ENCODE measurements at places on chromosomes 5 and 9. TPM values are rescaled to one million over a fixed set of nuclear protein-coding genes. Genes with fewer than 3 reads are reported as not detected.

- no peak overlapping the region for H3K4me3 ChIP-seq
- DNase-seq = no peak
Observed at GRCh38 chr9:27248702-27249101, 48.2 kb downstream of the EQTN start.

- no peak overlapping the region for H3K27ac ChIP-seq
- no peaks in the 10 kb centered on the region for H3K4me1 ChIP-seq
- no peak overlapping the region for H3K4me3 ChIP-seq
- DNase-seq = no peak
Observed at GRCh38 chr9:131661568-131662288, 78.1 kb downstream of the RAPGEF1 start.

Gene PCDHGC3
- total RNA-seq = 10.6 TPM

Gene TAF11L5
- not detected for total RNA-seq

GRCh38 chr5:166073901-166074581 is 2217.4 kb upstream of the WWC1 start:
- no peak for DNase-seq
- H3K36me3 ChIP-seq = no peaks in the 10 kb centered on the region
- no peak overlapping the region for H3K27ac ChIP-seq
- no peaks in the 10 kb centered on the region for H3K4me1 ChIP-seq
- no peak overlapping the region for H3K4me3 ChIP-seq
- H3K27me3 ChIP-seq = no peaks in the 10 kb centered on the region

Gene PRRX2
- total RNA-seq = not detected

Gene PCDHGA4
- total RNA-seq = 1.8 TPM

DNA sequence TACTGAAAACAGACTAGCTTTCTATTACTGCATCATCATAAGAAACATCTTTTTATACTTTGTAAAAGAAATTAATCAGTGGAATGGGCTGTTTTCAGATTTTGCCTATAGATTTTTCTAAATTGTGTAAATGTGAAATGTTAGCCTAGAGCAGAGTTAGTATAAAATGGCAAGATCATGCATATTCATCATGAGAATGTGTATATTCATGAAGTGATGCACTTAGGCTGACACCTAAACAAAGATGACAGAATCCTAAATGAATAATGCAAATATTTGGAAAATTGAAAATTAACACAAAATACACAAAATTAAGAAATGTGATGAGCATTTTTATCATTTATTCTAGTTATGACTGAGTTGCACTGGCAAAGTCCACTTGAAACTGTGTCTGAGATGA is 57.2 kb downstream of the SPTLC1 start:
- H3K27ac ChIP-seq = no peak overlapping the region
- no peak overlapping the region for H3K4me3 ChIP-seq
- H3K27me3 ChIP-seq = no peaks in the 10 kb centered on the region
- no peak for DNase-seq

Gene ESM1
- total RNA-seq = 0.24 TPM

DNA sequence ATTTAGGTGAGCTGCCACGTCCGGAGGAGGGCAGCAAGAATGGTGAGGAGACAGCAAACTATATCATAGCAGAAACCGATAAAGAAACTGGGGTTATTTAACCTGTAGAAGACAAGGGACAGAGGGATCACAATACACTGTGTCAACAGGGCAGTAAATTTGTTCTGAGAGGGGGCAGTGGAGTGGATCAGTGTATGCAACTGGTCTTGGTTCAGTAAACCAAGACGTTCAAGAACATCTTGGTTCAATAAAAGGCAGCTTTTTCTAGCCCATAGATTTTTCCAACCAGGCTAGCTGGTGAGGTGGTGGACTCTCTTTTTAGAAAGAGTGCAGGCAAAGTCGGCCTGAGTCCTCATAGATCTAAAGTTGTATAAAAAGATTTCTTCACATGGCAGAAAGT is 55.3 kb downstream of the PLAC8L1 start:
- no peaks in the 10 kb centered on the region for H3K27me3 ChIP-seq
- no peaks in the 10 kb centered on the region for H3K36me3 ChIP-seq
- H3K4me3 ChIP-seq = no peak overlapping the region
- no peak overlapping the region for H3K27ac ChIP-seq
- no peaks in the 10 kb centered on the region for H3K4me1 ChIP-seq
- DNase-seq = no peak

Gene RNF14
- 40.6 TPM for total RNA-seq

DNA sequence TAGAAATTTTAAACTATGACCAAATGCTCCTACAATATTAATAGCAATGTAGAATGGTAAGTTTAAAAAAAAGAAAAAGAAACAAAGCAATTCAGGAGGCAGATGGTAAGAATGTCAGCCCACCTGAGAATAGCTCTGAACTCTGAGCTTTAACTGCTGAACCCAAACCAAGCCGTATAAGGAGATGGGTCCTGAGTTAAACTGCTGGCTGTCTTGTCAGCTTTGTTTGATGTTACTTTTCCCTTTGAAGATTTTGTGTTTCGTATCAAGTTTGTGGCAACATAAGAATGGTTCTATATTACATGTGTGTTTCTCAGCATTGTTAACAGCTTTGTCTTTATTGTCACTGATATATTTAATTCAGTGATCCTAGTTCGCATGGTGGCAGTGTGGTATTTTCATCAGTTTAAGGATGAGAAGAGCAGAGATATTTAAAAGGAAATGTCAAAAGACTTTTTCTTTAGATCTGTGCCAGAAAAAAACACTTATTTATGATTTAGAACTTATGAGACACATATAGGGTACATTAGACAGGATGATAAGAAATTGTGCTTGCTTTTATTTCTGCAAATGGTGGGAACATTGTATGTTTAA is 390.1 kb downstream of the CCDC171 start:
- no peak for DNase-seq
- H3K27ac ChIP-seq = no peak overlapping the region
- H3K27me3 ChIP-seq = no peaks in the 10 kb centered on the region

Gene C8G
- total RNA-seq = 369 TPM

- DNase-seq = peak; percentile 95
- no peaks in the 10 kb centered on the region for H3K27me3 ChIP-seq
- no peaks in the 10 kb centered on the region for H3K4me1 ChIP-seq
- H3K36me3 ChIP-seq = no peaks in the 10 kb centered on the region
Observed at GRCh38 chr9:26892251-26893029, at the start of gene CAAP1. TSS of gene CAAP1 (minus strand) at chr9:26892802. CDS start at chr9:26892715, 87 bp downstream.

DNA sequence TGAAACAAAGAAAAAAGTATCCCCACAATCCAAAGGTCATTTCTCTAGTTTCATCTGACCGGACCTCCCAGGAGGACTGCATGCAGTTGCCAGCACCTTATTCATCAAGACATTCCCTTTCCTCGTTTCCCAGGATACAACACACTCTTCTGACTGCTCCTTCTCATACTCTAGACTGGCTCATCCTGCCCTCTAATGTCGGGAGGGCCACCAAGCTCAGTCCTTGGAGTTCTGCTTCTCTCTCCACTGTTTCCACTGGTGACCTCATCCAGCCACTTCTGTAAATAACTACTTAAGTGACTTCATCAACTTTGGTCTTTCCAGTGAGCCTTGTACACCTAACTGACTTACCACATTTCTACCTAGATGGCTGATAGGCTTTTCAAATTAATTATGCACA is 179.1 kb downstream of the EPB41L4A start:
- H3K27ac ChIP-seq = no peak overlapping the region
- no peak overlapping the region for H3K4me3 ChIP-seq

DNA sequence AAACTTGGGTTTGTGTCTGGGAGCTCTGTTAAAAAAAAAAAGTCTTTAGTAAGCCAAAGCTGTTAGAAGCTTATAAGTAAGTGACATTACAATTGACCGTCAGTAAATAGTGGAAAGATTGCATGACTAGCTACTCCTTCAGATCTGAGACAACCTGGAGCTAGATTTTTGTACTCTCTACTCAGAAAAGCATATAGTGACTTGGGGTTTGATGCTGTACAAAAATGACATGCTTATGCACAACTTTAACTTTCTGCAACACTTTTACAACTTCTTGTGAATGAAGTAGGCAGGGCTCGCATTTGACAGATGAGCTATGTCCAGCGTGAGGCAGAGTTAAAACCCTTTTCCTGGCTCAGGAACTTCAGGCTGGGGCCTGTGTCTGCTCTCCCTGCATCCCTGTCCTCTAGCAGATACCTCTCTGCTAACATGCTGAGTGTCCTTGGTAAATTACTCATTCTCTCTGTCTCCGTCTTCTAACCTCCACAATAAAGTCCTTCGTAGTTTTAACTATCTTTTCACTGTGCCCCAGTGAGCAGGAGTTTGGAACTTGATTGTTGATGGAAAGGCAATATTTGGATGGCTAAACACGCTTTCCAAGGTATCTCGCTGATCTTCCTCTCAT is 471 bp upstream of the GHR start:
- no peaks in the 10 kb centered on the region for H3K36me3 ChIP-seq
- no peak for DNase-seq
- peak overlapping the region; percentile 45 for H3K27ac ChIP-seq
- peak overlapping the region; percentile 63 for H3K4me3 ChIP-seq
- H3K4me1 ChIP-seq = peaks cover 34% of the 10 kb centered on the region
- H3K27me3 ChIP-seq = no peaks in the 10 kb centered on the region

All from right lobe of liver (tissue), 6 donors.